ENCODE measurements at places on chromosomes 2 and 18.
A peak's percentile ranks its signal among the peaks of the same experiment; 100 is the strongest.

- DNase-seq: peak; percentile 56
Observed at GRCh38 chr2:47767880-47768609, 14.9 kb upstream of the MSH6 start.

DNA sequence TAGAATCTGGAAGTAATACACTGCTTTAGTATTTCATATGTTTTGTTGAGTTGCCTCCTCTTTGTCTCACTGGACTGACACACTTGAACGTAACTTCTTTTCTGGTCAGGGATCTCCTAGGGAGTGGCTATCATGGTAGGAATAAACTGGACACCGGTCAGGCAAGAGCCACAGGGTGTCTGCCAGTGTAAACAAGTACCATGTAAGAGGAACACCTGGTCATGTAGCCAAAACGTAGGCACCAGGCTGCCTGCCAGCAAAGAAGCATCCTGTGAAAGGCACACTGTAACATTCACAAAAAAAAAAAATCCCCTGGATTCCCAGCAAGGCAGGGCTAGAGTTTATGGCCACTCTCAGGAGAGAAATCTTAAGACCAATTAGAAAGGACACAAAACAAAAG, 372.8 kb upstream of the RND3 start:
- DNase-seq: no peak

DNA sequence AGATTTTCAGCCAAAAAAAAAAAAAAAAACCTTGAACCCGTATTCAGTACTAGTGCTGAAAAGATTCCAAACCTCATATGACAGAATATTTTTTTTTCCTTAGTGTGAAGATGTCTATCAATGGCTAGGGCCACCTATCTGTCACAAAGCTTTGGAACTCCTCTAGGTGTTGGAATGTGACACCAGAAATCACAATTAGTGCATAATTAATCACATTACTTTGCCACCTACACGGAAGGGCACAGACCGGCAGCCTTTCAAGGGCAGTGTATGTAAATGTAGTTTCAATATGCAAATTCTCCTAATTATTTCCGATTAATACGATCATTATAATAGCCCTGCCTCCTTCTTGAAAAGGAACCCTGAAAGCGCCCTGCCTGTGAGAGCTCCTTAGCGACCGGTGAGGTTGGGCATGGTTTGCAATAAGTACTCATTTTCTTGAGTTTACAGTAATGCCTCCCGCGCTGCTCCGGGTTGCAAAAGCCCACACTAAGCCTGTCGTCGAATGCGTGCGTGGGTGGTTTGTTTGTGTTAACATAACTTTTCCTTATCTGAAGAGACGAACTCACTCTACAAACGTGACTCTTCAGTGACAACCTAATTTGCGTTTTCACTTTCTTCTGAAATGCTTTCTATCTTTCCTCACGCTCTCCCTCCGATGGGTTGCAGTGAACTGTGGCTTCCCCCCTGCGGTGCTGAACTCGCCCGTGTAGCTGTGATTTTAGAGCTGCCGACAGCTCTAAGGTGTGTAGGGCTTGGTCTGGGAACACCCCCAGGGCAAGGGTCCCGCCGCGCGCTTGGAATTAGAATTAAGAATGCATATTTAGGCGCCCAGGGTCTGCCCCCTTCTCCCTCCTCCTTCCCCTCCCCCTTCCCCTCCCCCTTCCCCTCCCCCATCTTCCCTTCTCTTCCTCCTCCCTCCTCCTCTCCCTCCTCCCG, 765 bp upstream of the ID2 start:
- DNase-seq: no peak

DNA sequence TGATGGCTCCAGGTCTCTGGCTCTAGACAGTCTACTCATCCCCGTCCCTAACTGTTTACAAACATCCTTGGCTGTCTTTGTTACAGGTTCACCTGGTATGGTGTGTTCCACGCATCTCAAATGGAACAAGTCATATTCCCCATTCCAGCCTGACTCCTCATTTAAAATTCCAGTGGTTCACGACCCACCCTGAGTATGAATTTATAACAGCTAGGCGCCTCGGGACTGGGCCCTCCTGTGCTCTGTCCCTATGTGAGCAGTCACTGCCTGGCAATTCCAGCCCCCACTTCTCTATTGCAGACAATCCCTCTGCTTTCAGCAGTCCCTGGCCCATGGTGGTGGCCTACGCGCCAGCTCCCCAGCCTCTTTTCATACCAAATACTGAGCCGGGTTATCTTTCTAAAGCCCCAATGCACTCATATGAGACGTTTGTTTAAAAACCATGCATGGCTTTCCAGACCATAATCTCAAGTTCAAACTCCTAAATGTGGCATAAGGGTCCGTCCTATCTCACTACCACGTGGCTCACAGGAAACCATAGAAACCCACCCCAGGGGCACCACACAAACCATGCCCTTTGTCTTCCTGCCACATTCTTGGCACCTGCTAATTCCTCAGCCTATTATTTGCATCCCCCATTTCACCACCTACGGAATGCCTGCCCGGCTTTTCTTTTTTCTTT, 1.6 kb downstream of the SERPINB8 start:
- DNase-seq: no peak
